ENCODE measurements at places on chromosomes 12 and 14.
A peak's percentile ranks its signal among the peaks of the same experiment; 100 is the strongest.

GRCh38 chr14:67559639-67560038, 26.5 kb downstream of the PLEKHH1 start:
- DNase-seq, result no peak

GRCh38 chr14:52369305-52369801, 55.2 kb downstream of the PTGER2 start:
- DNase-seq, result peak; percentile 61

GRCh38 chr14:100830681-100831080, 4.8 kb downstream of the MEG3 start:
- DNase-seq, result no peak

DNA sequence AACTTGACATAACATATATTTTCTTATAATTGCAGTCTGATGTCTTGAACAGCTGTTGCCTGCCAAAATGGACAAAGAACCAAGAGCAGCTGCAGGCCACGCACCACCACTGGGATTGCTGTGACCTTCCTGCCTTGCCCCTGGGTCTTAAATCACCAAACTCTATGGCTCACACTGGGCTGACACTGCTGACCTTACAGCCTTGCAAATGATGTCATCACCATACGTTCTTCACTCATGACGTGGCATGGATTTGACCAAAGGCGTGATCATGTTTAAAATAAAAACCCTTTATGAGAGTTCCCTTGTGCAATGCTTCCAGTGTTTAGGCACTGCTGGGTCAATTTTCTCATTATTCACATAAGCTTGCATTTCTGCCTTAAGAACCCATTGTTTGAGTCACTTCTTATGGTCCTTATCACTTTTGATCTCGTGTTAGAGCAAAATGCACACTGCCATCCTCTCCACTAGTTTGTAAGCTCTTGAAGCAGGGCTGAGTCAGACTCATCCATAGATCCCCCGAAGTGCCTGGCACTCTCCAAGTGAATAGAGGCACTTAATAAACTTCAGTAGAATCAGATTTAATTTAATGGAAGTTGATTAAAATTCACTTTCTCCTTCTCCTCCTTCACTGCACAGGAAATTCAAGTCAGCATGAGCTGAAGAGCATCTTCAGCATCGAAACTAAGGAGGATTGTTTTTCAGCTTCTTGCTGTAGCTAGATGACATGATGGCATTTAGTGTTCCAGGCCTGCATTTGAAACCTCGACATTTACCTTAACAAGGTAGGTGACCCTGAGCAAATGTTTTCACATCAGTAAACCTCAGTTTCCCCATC, 132.4 kb upstream of the PZP start:
- no peak for DNase-seq

GRCh38 chr12:26429070-26429691, 233.8 kb downstream of the SSPN start:
- DNase-seq, result no peak

DNA sequence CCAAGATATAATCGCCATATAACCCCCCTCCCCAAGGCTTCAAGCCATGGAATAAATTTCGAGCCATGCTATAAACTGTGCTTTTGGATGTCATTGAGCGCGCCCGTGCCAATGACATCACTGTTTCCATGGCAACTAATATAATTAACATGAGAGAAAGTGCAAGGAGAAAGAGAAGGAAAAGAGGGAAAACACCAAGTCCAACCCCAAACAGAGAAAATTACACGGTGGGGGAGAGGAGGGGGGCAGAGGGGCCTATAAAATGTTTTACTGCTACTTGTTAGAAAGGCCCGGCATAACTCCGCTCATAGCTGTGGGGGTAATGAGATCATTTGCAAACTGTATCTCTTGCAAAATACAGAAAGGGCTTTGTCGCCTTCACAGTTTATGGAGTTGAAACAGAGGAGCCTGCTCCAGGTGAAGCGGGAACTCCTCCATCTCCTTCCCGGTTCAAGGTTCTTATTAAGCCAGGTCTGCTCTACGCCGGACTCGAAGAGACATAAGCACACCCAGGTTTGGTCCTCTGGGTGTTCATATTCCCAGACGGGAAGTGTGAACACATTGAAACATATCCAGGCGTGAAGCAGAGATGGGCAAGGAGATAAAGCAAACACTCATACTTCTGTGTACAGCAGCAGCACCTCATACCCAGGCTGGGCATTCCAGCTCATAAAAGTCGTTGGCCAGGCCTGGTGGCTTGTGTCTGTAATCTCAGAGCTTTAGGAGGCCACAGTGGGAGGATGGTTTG, 99.1 kb upstream of the MAP1LC3B2 start:
- no peak for DNase-seq

Data from GM03348 (cell line).